ENCODE measurements at places on chromosomes 6 and 20.

- no peak for DNase-seq
These were observed 10.8 kb downstream of the GPR31 start for GRCh38 chr6:167146977-167147376.

GRCh38 chr6:5898102-5898501 is 108.6 kb downstream of the NRN1 start:
- no peak for DNase-seq

DNA sequence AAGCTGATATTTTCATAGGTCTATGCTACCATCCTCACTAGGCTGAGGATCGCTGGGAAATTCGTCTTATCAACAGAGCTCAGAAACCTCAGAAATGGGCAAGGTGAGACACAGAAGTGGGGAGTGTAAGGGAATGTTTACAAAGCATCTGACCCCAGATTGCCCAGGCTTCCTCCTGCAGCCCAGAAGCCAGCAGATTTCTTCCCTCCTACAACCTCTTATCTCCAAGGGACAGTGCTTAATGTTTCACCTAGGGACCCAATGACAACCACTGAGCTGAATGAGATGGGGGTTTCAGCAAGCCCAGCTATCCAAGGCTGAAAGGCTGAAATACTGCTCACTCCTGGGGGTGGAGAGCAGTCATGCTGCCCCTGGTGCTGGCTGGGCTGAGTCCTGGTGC is 52.4 kb upstream of the TBC1D7 start:
- no peak for DNase-seq

- DNase-seq, result no peak
These were observed 52.2 kb downstream of the LYRM4 start for GRCh38 chr6:5208471-5208971.

DNA sequence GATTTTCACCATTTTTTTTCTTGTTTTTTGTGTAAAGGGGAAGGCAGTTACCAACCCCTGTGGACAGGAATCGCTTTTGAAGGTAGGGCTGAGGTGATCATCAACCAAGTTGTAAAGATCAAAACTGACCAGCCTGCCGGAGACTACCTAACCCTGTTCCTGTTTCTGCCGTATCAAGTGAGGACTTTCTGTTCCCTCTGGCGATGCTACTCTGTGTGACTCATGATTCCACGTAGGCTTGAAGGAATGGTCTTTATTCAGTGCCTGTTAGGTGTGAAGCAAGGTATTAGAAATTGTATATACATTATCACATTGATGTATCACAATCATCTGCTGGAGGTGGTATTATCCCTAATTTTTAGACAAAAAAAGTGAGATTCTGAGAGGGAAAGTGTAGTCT is 161.3 kb downstream of the SOX4 start:
- DNase-seq, result no peak

DNA sequence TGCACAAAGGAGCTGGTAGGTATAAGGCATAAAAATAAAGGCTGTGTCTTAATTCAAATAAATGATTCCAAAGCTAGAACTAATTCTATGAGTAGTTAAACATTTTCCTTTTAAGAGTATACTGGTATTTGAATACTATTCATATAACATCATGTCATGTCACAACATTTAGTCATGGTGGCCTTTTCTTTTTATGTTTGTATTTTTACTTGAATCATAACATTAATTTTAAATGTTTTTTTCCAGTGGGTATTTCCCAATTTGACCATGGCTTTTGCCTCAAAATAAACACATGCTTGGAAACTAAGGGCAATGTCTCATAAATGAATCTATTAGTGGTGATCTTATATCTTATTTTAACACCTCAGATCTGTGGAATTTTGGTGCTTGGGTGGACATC is 177.1 kb downstream of the CD109 start:
- DNase-seq, result no peak

DNA sequence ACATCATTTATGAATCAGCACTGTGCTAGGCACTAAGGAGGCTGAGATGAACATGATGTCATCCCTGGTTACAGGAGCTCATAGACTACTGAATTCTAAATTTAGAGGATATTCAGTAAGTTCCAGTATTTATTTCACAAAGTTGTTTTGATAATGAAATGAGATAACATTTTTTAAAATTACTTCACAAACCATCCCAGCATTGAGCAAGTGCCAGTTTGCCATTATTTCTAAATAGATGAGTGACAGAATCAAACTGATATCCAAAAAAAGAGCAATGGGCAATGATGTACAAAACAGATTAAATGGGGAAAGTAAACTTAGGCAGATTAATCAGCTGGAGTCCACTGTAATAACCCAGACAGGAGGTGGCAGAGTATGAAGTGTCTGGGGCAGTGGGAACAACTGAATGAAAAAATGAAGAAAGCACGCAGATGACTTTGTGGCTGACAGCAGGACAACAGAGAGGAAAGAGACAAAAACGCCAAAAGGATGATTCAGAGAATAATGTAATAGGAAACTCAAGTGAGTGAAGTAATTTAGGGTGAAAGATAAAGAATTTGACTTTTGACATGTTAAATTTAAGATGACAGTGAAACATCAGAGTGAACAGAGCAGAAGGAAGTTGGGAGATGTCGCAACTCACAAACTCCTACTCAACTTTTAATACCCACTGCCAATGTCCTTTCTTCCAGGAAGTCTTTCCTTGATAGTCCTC is 70.2 kb downstream of the RCAN2 start:
- no peak for DNase-seq

DNA sequence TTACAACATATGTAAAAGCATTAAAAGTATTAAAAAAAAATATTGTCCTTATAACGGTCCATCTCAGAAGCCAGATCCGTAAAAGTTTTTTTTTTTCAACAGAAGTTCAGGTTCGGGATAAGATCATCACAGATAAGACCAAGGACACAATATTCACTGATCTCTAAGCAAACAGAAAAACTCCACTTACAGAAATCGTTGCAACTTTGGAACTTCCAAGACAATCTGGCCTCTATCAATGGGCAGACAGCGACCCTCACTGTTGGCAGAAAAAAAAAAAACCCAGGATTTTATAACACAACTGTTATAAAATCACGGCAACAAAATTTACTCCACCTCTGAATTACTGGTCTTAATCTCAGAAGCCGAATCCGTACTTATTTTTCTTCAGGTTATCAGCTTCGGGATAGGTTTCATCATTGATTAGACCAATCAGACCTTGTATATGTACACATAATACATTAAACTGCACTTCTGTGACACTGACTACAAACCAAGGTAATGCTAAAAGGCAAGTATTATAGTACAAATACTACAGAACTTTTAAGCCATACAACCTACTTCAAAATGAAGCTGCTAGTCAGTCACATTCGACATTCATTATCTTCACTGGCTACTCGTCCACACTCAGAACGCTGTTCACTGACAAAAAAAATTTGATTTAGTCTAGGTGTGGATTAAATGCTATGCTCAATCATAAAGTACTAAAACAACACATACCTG is 34.7 kb upstream of the SYNCRIP start:
- DNase-seq, result no peak

DNA sequence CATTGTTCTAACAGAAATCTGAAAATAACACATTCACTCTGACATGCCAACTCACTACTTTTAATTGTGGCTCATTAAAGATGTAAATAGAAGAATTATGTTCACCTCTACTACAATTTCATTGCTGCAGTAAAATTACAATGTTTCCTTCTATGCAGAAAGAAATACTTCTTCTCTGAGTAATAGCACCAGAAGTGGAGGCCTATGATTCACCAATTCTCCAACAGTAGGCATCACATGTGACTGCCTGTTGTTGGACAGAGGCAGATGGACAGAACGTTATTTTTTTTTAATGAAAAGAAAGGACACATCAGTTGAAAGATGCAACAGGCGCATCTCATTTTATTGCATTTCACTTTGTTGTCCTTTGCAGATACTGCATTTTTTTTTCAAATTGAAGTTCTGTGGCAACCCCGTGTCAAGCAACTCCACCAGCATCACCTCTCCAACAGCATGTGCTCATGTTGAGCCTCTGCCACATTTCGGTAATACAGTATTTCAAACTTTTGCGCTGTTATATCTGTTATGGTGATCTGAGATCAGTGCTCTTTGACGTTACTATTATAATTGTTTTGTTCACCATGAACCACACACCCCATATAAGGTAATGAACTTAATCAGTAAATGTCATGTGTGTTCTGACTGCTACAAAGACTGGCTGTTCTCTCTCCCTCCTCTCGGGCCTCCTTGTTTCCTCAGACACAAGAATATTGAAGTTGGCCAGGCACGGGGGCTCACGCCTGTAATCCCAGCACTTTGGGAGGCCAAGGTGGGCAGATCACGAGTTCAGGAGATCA is 121.4 kb downstream of the ATXN1 start:
- DNase-seq, result no peak

- no peak for DNase-seq
These were observed 14.4 kb downstream of the POLR3F start for GRCh38 chr20:18481596-18481995.
